Vagina (tissue), 2 donors: ENCODE measurements at places on chromosomes 16 and 17.

DNA sequence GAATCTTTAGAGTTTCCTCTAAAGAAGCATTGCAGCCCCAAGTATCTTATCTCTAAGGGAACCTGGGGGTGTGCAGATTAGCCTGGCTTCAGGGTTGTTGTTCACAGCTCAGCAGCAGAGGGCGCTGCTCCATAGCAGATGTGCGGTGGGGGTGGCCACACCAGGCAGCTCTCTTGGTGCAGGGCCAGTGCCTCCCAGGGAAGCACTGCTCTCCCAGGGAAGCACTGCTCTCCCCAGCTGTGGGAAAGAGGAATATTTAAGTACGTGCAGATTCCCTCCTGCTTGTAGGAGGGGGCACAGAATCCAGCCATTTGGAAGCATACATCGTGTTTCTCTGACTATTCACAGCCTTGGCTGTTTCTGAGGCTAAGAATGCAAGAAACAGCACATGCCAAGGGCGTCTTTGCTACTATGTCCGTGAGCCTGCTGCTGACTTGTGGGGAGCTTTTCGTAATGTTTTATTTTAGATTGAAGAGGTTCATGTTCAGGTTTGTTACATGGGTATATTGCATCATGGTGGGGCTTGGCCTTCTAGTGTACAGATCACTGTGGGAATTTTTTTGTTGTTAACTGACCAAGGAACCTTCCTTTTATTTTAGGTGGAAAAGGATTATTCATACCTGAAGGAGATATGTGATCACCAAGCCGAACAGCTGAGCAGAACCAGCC is 217.8 kb downstream of the SPECC1 start:
- DNase-seq, result no peak

DNA sequence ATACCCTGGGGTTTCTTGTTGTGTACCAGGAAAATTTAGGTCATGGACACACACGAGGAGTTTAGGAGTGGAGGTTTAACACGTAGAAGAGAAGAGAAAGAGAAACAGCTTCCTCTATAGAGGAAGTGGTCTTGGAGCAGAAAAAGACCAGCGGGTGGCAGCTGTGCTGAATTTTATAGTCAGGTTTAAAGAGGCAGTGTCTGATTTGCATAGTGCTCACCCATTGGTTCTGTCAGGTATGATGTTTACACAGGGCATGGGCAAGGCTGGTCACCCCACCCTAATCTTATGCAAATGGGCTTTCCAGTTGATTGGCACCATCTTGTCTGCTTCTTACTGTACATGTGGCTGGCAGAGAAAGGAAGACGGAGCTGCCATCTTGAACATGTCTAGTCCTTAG is 309.0 kb downstream of the CDH13 start:
- no peak for DNase-seq

DNA sequence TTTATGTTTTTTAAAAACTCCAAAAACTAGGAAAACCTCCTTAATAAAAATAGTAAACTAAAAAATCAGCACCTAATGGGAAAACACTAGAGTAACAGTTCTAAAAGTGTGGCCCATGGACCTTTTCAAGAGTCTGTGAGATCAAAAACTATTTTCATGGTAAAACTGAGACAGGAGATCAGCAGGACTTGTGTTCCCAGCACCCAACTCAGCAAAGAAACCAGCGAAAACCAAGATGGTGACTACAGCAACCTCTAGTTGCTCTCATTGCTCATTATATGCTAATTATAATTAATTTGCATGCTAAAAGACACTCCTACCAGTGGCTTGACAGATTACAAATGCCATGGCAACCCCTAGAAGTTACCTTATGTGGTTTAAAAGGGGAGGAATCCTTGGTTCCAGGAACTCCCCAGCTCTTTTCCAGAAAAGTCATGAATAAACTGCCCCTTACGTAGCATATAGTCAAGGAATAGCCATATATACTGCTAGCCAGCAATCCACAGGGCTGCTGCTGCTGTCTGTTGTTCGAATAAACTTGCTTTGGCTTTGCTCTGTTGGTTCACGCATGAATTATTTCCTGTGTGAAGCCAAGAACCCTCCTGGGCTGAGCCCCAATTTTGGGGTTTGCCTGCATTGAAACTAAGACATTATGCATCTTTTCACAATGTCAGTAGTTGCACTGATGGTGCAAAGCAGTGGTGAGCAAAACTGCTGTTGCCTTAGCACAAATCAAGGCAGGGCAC is 12.4 kb downstream of the CMTR2 start:
- DNase-seq, result no peak

GRCh38 chr16:15502041-15502725 is 67.8 kb downstream of the BMERB1 start:
- no peak for DNase-seq

GRCh38 chr16:86923656-86924055 is 345.3 kb downstream of the FOXL1 start:
- DNase-seq, result no peak

DNA sequence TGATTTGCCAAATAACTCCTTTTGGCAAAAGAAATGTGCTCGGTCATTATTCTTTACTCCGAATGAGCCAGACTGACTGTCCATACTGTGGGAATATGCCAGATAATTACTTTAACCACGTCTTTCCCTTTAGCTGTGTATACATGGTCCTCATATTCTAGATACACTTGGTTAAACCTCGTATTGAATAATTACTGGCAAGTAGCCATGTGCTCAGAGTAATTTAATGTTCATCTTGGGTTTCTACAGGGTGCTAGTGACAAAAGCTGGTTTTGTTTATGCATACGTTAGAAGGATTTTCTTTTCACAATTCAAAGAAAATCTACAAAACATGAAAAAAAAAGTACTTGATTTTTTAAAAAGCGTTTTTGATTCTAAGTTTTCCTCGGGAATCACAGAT is 540.3 kb downstream of the KCNJ2 start:
- no peak for DNase-seq
